ENCODE measurements at places on chromosomes 6 and 20. TPM values are rescaled to one million over a fixed set of nuclear protein-coding genes. Genes with fewer than 3 reads are reported as not detected.

- no peak for DNase-seq
Observed at GRCh38 chr6:37319156-37319555, 34.6 kb upstream of the RNF8 start.

- DNase-seq, result no peak
Observed at GRCh38 chr20:1895674-1896483, 672 bp downstream of the SIRPA start.

- DNase-seq, result no peak
Observed at GRCh38 chr6:78578430-78578829, 288.9 kb upstream of the IRAK1BP1 start.

DNA sequence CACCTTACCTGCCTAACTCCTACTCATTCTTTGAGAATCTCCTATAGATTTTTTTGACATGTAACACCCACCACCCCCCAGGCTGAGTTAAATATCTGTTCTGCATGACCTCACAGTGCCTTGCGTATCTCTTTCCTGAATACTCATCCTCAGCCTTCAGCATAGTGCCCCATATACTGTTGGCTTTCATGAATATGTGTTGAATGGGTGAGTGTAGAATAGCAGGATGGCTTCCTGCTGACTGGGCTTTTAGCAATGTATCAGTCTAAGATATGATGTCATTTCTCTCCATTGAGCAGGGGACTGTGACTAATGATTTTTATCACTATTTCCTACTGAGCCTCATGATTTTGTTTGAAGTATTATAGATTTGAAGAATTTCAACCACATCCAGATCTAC is 361.6 kb upstream of the MARCKS start:
- no peak for DNase-seq

GRCh38 chr20:40451552-40451951 is 237.5 kb downstream of the MAFB start:
- no peak for DNase-seq

- peak; percentile 27 for DNase-seq
Observed at GRCh38 chr6:168192195-168192900, 113.3 kb upstream of the FRMD1 start.

DNA sequence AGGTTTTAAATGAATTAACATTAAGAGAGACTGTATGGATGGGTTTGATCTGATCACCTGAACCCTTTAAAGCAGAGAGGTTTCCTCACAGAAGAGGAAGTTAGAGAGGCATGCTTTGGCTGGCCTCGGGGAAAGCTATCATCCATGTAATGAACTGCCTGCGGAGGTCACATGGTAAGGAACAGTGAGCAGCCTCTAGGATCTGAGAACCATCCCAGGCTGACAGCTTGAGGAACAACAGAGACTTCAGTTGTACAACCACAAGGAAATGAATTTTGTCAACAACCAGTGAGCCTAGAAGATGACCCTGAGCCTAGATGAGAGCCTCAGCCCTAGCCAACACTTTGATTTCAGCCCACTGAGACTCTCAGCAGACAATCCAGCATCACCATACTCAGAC is 2.9 kb upstream of the COL21A1 start:
- no peak for DNase-seq

GRCh38 chr6:134240665-134241431 is 77.1 kb downstream of the SGK1 start:
- no peak for DNase-seq

Gene OR2J3
- not detected for total RNA-seq

Gene DNAJC5
- total RNA-seq, result 22.4 TPM

Data from liver (tissue), 10 donors.